ENCODE measurements at places on chromosomes 11 and 22. TPM values are rescaled to one million over a fixed set of nuclear protein-coding genes. Genes with fewer than 3 reads are reported as not detected.

GRCh38 chr11:43975629-43976028 lies 33.2 kb downstream of the C11orf96 start:
- no peak for DNase-seq

DNA sequence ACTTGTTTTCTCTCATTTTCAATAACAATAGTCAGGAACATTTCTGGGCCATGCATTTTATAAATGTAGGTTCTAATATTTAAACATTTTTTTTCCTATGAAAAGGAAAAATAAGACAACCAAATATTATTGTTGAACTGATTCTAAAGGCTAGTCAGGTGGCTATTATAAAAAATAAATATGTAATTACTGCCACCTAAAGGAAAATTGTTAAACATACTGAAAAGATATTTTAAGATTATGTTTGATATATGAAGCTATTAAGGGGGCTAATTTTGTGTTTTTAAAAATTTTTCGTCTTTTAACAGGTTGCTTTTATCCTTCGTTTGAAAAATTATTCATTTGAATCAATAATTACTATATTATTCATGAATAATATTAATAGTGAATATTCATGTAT lies 62.2 kb upstream of the FDX1 start:
- no peak for DNase-seq

GRCh38 chr11:94196363-94196762 lies 67.7 kb downstream of the PANX1 start:
- no peak for DNase-seq

GRCh38 chr11:66317723-66318599 lies 1.1 kb upstream of the CD248 start:
- DNase-seq = peak; percentile 78

Gene SPTBN2
- 1.3 TPM for total RNA-seq

Gene SYT7
- 23.7 TPM for total RNA-seq
